Kasumi-1 (cell line): ENCODE measurements at places on chromosomes 6 and 20.
A peak's percentile ranks its signal among the peaks of the same experiment; 100 is the strongest.

DNA sequence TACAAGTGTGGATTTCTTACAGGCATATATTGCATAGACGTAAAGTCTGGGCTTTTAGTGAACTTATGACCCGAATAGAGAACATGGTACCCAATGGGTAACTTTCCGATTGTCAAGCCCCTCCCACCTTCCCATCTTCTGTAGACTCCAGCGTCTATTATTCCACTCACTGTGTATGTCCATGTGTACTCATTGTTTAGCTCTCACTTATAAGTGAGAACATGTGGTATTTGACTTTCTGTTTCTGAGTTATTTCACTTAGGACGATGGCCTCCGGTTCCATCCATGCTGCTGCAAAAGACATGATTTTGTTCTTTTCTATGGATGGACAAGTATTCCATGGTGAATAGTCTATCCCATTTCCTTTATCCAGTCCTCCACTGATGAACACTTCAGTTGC lies 306.4 kb downstream of the CD83 start:
- DNase-seq, result no peak

DNA sequence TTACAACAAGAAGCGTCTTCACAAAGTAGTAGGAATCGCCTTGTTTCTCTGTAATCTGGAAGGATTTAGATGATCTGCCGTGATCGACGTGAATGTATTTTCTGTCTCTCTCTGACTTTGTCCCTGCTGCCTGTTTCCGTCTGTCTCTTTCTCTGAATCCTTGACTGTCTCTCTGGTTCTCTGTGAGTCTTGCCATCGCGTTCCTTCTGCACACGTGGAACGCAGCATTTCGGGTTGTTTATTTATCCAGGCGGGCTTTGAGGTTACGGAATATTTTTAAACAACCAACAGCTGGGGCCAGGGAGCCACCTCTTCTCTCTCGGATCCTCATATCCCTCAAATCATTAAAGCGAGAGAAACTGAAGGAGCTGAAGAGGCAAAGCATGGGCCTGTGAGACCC lies 215.9 kb downstream of the ZDHHC14 start:
- DNase-seq, result no peak

DNA sequence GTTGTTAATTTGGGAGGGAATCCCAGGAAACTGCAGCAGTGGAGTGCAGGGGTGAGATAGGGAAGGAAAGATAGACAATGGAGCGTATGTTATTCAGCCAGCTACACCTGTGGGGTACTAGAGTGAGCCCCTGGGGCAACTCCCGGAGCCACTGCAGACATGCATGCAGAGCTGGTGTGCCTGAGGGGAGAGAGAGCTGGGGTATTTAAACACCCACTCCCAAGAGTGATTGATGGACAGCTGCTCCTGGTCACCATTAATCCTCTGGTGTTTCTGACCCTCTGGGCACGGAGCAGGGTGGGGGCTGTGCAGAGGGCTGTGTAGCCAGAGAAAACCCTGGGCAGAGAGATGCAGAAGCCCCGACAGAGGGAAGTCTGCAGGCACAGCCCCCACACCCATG lies 146.7 kb upstream of the CDH4 start:
- no peak for DNase-seq

DNA sequence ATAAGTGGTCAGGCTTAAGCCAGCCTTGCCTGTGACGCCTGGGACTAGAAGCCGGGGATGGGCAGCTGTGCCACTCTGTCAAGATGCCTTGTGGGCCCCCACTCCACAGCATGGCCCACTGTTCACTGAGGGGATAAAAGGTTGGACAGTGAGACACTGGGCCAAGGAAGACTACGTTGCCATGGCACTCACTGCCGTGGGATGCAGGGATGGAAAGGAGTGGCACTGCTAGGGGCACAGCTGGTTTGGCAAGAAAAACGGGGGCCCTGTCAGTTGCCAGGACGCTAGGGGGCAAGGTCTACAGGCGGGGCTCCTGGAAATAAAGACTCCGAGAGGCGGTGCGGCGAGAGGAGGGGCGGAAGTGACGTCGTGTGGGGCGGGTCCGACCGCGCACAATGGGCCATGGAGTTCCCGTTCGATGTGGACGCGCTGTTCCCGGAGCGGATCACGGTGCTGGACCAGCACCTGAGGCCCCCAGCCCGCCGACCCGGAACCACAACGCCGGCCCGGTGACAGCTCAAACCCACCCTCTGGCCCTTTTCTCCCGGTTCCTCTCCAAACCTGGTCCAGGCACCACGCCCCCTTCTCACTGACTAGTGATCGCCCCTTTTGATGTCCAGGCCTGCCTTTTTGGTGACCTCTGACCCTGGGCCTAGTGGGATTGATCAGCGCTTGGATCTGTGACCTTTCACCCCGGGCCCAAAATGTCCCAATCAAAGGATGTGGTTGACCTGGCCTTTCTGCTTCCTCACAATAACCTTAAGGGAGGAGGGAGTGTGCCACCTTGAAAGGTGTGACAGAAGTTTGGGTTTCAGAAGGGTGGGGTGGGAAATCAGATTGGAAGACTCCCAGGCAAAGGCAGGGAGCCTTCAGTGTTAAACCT lies at the start of gene ATAT1:
Gene ATAT1, plus strand, starts transcription at position 391 of the 883 bp plus-strand sequence.
- DNase-seq, result peak; percentile 85

GRCh38 chr6:170030821-170031471 lies 259.9 kb downstream of the DLL1 start:
- no peak for DNase-seq
